Mesothelial cell of epicardium (in vitro differentiated cells): ENCODE measurements at places on chromosomes 16 and 17. TPM values are rescaled to one million over a fixed set of nuclear protein-coding genes. Genes with fewer than 3 reads are reported as not detected.

- no peak overlapping the region for H3K4me3 ChIP-seq
- H3K27me3 ChIP-seq = peaks cover 44% of the 10 kb centered on the region
Observed at GRCh38 chr17:79630821-79631639, 20.2 kb upstream of the RBFOX3 start.

- no peak for DNase-seq
- H3K4me1 ChIP-seq = no peaks in the 10 kb centered on the region
- peaks cover 70% of the 10 kb centered on the region for H3K27me3 ChIP-seq
- H3K4me3 ChIP-seq = no peak overlapping the region
- no peak overlapping the region for H3K27ac ChIP-seq
Observed at GRCh38 chr16:55437625-55438024, 41.4 kb upstream of the MMP2 start.

DNA sequence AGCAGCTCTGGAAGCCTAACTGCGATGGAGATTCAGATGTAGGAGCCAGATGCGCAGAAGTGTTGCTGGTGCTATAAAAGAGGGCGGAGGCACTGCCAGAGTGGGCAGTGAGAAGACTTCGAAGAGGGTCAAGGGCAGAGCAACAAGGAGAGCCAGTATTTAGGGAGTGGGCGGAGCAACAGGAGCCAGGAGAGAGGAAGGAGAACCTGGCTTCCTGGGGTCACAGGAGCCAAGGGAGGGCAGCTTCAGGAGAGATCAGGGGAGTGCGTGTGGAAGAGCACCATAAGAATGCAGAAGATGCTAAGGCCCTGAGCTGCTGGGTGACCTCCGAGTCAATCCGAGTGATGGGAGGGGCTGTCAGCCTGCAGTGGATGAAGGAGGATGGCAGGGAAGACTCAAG, 14.4 kb upstream of the MRPS23 start:
- H3K4me1 ChIP-seq = peaks cover 35% of the 10 kb centered on the region
- no peak overlapping the region for H3K27ac ChIP-seq
- no peak overlapping the region for H3K4me3 ChIP-seq
- peaks cover 14% of the 10 kb centered on the region for H3K36me3 ChIP-seq
- no peak for DNase-seq

DNA sequence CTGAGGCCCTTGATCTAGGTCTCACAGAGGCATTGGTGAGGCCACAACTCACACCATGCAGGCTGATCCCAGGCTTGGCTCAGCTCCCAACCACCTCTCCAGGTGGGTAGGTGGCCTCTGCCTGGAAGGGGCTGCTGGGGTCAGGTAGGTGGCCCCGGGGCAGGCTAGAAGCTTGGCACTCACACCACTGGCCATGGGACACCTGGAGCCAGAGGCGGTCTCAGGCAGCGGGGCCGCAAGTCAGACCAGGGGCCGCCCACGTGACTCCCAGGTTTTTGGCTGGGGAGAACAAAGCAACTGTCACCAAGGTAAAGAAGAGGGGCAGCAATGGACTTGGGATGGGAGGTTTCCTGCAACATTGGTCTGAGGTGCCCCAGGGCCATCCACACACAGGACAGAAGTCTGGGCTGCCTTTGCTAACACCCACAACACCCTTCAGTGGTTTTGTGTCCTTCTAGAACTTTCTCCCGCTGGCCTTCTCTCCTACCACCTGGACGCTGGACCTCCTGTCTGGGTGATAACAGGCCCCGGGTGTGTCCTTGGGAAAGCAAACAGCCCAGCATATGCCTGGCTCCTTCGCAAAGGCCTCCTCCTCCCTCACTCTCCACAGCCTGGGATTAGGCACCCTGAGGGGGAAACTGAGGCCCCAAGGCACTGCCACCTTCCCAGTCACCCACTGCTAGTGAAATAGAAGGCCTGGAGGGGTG, 16.4 kb downstream of the C16orf74 start:
- H3K4me3 ChIP-seq = no peak overlapping the region
- no peak for DNase-seq
- peaks cover 6% of the 10 kb centered on the region for H3K4me1 ChIP-seq
- H3K27ac ChIP-seq = no peak overlapping the region

GRCh38 chr17:70168977-70169708, at the start of gene KCNJ2:
Gene KCNJ2 (plus strand): TSS chr17:70169532. CDS start chr17:70175040, 5,508 bp downstream.
- H3K36me3 ChIP-seq = no peaks in the 10 kb centered on the region
- peak within 1 kb of the TSS; percentile 92 for H3K4me3 ChIP-seq
- DNase-seq = peak; percentile 90
- H3K27ac ChIP-seq = peak within 1 kb of the TSS; percentile 95
- H3K4me1 ChIP-seq = peaks cover 62% of the 10 kb centered on the region
- H3K27me3 ChIP-seq = peaks cover 3% of the 10 kb centered on the region

GRCh38 chr17:17935321-17936271, 36.6 kb downstream of the TOM1L2 start:
- peak overlapping the region; percentile 92 for H3K27ac ChIP-seq
- no peak overlapping the region for H3K4me3 ChIP-seq
- H3K4me1 ChIP-seq = peaks cover 83% of the 10 kb centered on the region
- H3K36me3 ChIP-seq = no peaks in the 10 kb centered on the region
- H3K27me3 ChIP-seq = no peaks in the 10 kb centered on the region

GRCh38 chr17:38681096-38681495, 6.3 kb upstream of the EPOP start:
- DNase-seq = no peak
- no peaks in the 10 kb centered on the region for H3K4me1 ChIP-seq
- H3K36me3 ChIP-seq = no peaks in the 10 kb centered on the region

DNA sequence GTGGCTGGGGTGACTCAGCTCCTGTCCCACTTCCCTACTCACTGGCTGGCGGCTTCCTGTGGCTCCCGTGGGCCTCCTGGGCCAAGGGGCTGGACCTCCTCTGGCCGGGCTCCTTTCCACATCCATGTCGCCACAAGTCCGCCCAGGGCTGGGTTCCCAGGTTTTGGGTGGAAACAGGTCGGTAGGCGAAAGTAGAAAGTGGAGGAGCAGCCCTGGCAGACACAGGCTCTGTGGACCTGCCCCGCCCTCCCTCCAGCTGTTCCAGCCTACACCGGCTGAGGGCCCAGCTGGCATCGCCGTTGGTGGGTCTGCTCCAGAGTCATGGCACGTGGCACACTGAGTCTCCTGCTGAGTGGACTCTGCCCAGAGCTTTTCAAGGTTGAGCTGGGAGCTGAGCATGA, 28.7 kb downstream of the GSE1 start:
- H3K4me1 ChIP-seq = peaks cover 13% of the 10 kb centered on the region
- no peaks in the 10 kb centered on the region for H3K36me3 ChIP-seq
- H3K27me3 ChIP-seq = no peaks in the 10 kb centered on the region

Gene CBX2
- 47.1 to 49.7 TPM (median 48.6 TPM) in 3 replicates for total RNA-seq
